Esophagus mucosa (tissue), 1 donor: ENCODE measurements at places on chromosomes 16 and 17. TPM values are rescaled to one million over a fixed set of nuclear protein-coding genes. Genes with fewer than 3 reads are reported as not detected.
A peak's percentile ranks its signal among the peaks of the same experiment; 100 is the strongest.

GRCh38 chr16:55815320-55815719 is 17.6 kb downstream of the CES1 start:
- no peak for ATAC-seq

DNA sequence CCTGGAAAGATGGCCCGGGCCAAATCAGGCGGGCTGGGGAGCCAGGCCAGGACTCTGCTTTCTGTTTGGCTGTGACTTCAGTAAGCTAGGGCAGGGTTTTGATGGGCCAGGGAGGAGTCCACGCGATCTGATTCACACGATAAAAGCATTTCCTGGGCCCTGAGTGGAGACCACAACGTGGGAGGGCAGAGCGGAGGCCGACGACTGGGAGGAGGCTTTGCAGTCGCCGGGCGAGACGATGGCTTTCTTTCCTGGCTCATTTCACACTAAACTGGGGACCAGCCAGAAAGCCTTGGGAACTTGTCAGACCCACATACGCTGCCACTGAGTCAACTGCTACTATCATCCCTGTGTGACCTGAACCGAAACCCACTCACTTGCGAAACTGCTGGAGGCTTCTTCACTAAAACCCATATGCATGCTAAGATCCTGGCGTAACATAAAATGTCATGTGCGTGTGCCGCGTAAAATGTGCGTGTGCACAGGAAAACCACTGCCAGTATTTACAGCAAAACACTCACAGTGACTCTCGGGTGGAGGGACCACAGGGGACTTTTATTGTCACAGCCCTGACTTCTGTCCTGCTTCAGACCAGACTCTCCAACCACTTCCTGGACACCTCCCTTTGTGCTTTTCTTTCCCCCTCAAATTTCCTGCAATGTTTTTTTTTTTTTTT is 14.2 kb upstream of the RHBDF2 start:
- ATAC-seq, result peak; percentile 62

GRCh38 chr17:82964851-82965341 is 114.5 kb upstream of the METRNL start:
- ATAC-seq, result no peak

DNA sequence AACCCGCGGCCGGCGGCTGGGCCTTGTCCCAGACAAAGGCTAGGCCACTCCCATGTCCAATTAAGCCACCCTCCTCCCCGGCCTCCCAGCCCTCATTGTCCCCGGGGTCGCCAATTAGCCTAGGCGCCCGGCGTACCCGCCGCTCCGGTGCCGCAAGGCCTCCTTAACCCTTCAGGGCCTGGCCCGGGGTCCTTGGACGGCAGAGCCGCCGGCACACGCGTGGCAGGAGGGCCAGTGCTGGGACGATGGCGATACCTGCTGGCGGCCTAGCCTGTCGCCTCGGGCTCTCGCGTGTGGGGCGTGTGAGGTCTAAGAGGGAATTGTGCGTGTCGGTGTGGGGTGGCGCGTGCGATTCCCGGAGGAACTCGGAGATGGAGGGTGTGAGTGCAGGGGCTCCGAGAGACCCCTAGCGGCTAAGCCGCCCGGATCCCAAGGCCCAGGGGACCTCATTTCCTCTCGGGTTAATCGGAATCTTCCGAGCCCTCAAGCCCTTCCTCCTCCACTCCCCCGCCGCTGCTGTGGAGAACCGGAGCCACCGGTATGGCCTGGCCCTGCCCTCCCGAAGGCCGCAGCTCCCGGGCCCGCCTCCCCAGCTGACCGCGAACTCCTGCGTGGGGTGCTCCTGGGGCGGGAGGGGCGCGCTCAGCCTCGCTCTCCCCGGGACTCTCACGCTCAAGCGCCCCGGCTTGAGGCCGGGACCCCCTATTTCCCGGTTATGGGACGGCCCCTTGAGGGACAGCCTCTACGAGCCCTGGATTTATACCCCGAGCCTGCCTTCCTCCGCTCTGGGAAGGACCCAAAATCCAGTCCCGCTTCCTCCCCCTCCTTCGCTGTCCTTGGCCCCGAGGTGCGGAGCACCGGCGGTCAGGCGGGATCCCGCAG is 11.9 kb downstream of the TBX2 start:
- ATAC-seq, result peak; percentile 79

ABCA6 gene
- 2.4 TPM for total RNA-seq

DNA sequence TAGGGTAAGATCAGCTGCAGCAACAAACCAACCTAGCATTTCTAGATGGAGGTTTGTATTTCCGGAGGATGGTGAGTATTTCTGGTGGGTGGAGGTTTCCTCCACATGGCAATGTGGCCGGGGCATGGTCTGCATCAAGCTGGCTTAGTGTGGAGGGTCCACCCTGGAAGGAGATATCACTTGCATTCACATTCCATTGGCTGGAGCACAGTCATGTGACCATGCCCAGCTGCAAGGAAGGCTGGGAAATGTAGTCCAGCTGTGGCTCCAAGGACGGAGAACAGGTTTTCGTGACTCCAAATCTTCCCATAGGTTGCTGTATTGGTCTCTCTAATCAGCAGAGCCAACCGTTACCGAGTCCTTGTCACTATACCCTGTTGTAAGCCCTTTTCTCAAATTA is 68.7 kb downstream of the RAI1 start:
- ATAC-seq, result peak; percentile 3

GRCh38 chr17:36197387-36197703 is 787 bp upstream of the CCL3L1 start:
- ATAC-seq, result no peak

- ATAC-seq, result no peak
Measured at GRCh38 chr17:73757420-73757819, 113.2 kb upstream of the SDK2 start.

DNA sequence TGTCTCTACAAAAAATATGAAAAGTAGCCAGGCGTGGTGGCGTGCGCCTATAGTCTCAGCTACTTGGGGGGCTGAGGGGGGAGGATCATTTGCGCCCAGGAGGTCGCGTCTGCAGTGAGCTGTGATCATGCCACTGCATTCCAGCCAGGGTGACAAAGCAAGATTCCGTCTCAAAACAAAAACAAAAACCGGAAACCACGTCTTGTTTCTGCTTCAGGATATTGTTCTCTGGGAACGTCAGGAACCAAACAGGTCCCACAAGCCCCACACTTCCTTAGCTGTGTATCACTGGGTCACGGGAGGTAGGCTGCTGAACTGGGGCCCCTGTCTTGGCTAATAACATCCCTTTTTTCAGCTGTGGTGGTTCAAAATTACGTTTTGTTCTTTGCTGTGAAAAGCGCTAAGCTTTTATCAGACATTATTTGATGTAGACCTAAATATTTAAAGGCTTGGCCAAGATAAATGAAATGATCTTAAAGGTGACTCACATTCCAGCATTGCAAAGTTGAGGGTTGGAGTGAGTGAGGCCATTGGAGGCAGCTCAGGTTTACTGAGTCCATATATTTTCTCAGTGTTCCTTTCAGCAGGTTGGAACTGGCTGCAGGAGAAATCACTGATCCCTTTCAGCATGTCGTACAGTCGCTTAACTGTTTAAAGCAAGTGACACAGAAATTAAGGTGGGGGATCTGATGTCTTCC is 16.4 kb upstream of the SEC14L1 start:
- peak; percentile 61 for ATAC-seq

SKAP1 gene
- total RNA-seq, result 0.68 TPM

PPY gene
- not detected for total RNA-seq

VWA3A gene
- total RNA-seq, result not detected

GRCh38 chr16:15975172-15975571 is 25.8 kb downstream of the ABCC1 start:
- no peak for ATAC-seq

KCNH4 gene
- not detected for total RNA-seq

NME3 gene
- 29.6 TPM for total RNA-seq

TBC1D3K gene
- not detected for total RNA-seq

NEK8 gene
- 3.9 TPM for total RNA-seq

DNA sequence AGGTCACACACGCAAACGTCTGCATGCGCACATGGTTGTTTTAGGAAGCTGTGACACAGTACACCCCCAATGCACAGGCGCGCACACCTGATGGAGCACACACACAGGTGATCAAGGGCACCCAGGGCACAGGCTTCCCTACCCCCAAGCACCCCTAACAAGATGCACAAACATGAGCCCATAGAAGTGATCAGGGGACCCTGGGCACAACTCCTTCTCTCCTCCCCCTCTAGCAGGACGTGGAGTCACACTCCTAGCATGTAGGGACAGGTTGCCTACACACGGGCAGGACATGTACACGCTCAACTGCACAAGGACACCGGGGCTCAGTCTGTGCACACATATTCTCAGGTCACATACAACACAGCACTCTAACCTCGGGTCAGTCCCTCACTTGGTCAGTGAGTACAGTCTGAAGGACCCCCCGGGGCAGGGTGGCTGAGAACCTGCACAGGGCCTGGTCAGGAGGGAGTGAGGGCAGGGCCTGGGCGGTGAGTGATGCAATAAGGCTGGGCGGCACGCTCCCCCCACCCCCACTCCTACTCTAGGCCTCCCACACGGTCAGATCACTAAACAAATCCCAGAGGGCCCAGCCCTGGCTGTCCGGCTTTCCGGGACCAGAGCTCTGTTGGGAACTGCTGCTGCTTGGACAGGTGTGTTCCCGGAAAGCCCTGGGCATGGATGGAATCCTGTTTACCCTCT is 751 bp upstream of the DOC2B start:
- peak; percentile 52 for ATAC-seq

LONP2 gene
- 36.2 TPM for total RNA-seq

GRCh38 chr17:40678902-40679522 is 14.0 kb upstream of the KRT222 start:
- ATAC-seq, result no peak

GRCh38 chr16:55662644-55663031 is 6.8 kb downstream of the SLC6A2 start:
- ATAC-seq, result no peak

- ATAC-seq, result no peak
Measured at GRCh38 chr17:27522028-27522635, 65.9 kb downstream of the KSR1 start.

GRCh38 chr16:69057400-69058378 is 47.8 kb upstream of the HAS3 start:
- peak; percentile 96 for ATAC-seq

KRT25 gene
- total RNA-seq, result not detected
